ENCODE measurements at places on chromosomes 4 and X.

- DNase-seq = no peak
Measured at GRCh38 chrX:123807835-123808416, 51.9 kb upstream of the XIAP start.

DNA sequence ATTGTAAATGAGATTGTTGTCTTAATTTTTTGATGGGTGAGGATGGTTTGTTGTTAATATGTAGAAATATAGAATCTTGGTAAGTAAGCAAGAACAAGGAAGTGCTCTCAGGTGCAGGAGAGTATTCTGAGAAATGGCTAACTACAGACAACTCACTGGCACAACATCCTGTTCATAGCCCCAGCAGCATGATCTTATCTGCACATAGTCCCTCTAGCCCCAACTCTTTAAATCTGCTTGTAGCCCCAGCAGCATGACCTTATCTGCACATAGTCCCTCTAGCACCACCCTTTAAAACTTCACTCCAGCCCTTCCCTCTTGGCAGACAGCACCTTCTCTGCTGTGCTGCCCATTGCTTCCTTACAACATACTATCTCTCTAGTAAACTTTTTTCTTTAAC, 1957.1 kb upstream of the ADGRL3 start:
- no peak for DNase-seq

- DNase-seq = no peak
Measured at GRCh38 chr4:1788254-1788973, 4.7 kb upstream of the FGFR3 start.

DNA sequence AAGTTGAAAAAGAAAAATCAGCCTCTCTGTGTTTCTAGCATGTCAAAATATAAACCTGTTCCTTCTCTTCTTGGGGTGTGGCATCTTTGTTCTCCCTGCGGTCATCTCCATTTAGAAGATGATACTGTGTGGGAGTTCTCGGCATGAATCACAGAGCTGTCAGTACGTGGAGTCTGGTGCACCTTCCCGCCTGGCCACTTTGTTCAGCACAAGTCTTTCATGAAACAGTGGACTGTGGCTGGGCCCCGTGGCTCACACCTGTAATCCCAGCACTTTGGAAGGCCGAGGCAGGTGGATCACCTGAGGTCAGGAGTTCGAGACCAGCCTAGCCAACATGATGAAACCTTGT, 166.5 kb downstream of the MAML3 start:
- no peak for DNase-seq

DNA sequence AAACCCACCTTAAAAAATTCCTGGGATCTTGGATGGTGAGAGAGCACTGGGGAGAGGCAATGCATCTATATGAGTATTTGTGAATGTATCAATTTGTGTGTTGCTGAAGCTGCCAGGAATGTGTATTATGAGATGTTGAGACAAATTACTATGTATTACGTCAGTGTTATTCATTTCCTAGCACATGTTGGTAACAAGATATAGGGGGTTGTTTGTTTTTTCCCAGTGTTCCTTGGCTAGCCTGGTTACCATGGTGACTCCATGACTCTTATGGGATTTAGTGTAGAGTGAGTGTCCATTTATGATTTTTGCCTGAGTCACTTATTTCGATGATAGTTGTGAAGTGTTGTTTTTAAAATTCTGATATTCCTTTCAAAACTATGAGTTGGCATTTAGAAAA, 65.6 kb downstream of the RAB40A start:
- DNase-seq = no peak

- no peak for DNase-seq
Measured at GRCh38 chr4:78876568-78877320, 62.5 kb downstream of the PAQR3 start.

DNA sequence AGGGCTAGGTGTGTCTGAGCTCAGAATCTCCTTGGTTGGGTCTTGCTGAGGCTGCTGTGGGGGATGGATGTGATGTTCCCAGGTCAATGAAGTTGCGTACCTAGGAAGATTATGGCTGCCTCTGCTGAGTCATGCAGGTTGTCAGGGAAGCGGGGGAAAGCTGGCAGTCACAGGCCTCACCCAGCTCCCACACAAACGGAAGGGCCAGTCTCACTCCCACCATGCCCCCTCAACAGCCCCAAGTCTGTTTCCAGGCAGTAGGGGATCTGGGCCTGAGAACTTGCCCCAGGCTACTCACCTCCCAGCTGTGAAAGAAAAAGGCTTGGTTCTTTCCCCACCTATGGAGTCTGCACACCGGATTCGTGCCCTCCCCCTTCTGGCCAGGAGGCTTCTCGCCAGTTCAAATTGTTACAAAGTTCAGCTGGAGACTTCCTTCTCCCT, 72.9 kb downstream of the WDR44 start:
- DNase-seq = no peak

GRCh38 chrX:115341421-115341820, 51.9 kb downstream of the LUZP4 start:
- DNase-seq = no peak

- no peak for DNase-seq
Measured at GRCh38 chr4:100754751-100755150, 236.9 kb upstream of the EMCN start.

DNA sequence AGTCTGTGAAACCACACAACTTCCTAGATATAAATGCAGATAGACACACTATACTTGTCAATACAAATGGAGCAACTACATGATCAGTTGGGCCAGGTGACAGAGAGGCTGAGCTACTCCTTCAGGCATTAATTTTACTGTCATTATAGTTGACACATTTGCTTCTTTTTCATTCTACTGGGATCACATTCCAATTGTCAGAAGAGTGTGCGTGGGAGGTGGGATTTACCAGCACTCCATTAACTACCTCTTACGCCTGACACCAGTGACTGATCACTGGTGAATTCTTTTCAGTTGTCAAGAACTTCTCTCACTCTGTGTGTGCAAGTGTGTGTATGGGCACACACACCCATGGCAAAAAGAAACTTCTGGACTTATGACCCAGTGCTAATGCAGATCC, 94.2 kb upstream of the DIAPH2 start:
- DNase-seq = no peak

DNA sequence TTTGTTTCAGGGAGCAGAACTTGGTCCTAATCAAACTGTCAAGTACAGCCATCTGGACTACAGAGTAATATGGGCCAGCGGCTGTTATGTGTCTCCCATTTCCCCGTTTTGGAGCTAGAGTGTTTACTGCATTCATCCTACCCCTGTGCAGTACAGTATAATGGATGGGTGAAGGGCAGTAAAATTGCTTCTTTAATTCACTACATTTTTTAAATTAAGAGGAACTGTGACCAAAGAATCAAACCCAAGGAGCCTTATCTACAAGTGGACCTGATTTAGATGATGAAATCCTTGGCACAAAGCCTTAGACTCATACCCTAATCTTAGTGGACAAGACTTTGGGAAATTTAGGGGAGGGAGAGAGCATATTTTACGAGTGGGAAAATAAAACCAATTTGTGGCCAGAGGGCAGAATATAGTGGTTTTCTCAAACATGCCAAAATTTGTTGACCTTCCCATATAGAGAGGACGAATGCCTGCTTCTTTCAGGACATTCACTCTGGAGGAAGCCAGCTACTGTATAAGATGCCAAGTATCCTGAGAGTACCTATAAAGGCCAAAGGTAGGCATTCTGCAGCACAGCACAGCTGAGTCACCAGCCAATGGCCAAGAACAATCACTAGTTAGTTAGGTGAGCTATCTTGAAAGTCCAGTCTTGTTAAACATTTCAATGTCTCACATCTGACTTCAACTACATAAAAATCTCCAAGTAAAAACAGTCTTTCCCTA, 253.8 kb upstream of the KCNIP4 start:
- DNase-seq = no peak

DNA sequence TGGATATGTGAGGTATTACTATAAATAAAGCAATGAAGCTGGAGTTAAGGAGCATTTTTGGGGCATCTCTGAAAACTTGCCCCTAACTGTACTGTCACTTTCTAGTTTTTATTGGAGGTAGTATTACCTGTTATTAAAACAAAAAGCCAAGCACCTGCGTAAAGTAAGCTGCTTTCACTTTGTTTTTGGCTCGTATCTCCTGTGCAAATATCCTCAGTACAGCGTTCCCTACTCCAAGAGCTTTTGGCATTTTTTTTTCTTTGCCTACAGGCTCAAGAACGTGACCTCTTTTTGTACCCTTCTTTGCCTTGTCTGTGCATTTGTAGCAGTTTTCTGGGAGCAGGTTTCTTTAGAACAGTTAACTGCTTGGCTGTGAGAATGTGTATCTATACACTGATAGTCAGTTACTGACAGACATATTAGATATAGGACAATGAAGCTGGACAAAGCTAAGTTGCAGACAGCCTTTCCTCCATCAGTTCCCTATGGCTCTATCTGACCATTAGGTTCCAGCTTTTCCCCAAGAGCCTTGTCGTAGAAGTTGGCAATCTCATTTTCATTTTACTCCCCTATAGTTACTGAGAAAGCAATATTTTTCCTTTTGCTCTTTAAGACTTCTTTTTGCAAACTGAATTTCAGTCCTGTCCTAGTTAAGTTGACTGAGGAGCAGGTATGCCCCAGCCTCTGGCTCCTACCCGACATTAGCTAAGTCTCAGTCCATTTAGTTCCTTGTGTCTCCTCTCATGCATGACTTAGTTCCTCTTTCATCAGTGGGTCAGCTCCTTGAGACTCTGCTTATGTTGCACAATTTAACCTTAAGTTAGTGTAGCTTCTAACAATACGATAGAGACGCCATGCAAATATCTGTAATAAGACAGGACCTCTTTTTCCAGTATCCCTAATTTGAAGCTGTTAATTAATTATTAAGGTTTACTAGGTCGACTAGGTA, 71.5 kb upstream of the HPRT1 start:
- no peak for DNase-seq

GRCh38 chr4:176949029-176949428, 156.3 kb upstream of the VEGFC start:
- DNase-seq = no peak

- DNase-seq = no peak
Measured at GRCh38 chrX:38347136-38347535, 5.3 kb upstream of the OTC start.

DNA sequence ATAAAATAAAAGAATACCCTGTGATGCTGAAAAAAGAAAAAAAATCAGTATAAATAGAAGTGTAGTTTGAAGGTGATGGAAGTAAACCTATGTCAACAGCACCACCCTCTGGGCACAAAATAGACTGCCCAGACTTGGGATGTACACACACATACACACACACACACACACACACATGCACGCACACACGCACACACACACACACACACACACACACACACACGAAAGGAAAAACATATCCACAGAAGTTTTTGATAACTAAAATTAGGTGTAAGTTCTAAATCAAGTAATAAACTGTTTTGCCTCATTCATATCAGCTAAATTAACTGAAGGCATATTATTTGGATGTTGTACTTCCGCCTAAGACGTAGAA, 40.5 kb downstream of the ANXA5 start:
- no peak for DNase-seq

- DNase-seq = no peak
Measured at GRCh38 chr4:17968721-17969120, 52.8 kb downstream of the LCORL start.

DNA sequence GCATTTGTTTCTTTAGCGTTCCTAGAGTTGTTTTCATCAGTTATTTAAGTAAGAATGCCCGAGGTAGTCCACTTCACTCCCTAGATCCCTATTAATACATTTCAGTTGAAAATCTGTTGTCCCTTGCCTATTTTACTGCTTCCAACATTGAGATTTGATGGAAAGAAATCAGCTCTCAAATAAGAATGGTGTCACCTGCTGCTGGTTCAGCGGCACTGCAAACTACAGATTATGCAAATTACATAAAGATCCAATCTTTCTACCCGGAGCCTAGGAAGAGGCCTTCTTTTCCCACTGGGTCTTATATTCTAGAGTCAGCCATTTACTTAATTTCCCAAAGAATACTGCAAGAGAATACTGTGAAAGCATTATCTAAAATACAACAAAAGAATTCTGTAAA, 597.6 kb upstream of the MAGEB2 start:
- DNase-seq = no peak

DNA sequence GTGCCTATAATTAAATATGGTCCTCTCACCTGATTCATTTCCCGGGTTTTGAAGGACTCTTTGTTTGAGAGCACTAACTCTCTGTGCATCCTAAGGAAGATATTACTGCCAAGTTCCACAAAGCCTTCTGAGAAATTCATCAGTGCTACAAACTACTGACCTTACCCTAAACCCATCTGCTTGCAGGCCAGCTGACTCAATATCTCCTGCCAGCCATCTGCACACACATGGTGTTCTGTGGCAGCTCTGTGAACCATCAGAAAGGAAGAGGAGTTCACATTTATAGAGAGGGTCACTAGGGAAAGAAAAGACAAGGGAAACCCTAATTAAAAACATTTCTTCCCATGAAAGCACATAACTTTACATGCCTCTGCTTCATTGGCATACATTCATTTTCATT, 156.7 kb downstream of the ATP10D start:
- no peak for DNase-seq

GRCh38 chr4:6092131-6092530, 73.9 kb upstream of the C4orf50 start:
- no peak for DNase-seq

GRCh38 chr4:13627178-13627605, 333 bp downstream of the BOD1L1 start:
- peak; percentile 3 for DNase-seq

DNA sequence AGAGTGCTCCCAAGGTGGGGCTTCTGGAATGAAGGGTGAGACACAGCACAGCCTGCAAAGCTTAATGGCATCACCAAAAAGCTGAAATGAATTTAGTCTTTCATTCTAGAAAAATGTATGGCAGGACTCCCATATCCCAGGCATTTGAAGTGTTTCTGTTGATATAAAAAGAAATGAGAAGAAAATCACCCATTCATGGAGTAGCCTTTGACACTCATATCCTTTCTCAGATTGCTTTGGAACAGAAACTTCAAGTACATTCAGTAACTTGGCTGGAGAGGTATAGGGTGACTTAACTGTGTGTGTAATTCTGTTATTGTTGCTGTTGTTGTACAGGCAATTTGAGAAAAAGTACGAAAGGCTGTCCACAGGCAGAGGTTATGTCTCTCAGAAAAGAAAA, 35.3 kb downstream of the C4orf54 start:
- DNase-seq = no peak

DNA sequence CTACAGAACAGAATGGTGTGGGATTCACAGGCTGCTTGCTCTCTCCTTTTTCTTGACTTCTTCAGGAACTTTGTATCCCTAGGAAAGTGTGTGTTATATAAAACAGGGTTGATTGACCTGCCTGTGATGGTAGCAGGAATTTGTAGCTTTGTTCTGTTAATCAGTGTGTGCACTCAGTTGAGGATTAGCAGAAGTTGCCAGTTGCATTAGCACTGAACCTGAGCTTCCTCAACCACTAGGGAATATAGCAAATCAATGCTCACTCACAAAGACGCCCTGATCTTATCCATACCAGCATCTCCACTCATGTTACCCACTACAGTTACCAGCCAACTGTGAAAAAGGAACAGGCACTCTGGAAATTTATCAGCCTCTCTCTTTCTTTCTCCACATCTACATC, 319.1 kb upstream of the EMCN start:
- DNase-seq = no peak

- no peak for DNase-seq
Measured at GRCh38 chrX:40201329-40201885, 103.6 kb upstream of the BCOR start.

GRCh38 chr4:8664976-8665375, 72.4 kb downstream of the CPZ start:
- DNase-seq = no peak

- DNase-seq = no peak
Measured at GRCh38 chr4:62952366-62952765, 1456.9 kb downstream of the TECRL start.
